ENCODE measurements at places on chromosomes 6 and 20.

DNA sequence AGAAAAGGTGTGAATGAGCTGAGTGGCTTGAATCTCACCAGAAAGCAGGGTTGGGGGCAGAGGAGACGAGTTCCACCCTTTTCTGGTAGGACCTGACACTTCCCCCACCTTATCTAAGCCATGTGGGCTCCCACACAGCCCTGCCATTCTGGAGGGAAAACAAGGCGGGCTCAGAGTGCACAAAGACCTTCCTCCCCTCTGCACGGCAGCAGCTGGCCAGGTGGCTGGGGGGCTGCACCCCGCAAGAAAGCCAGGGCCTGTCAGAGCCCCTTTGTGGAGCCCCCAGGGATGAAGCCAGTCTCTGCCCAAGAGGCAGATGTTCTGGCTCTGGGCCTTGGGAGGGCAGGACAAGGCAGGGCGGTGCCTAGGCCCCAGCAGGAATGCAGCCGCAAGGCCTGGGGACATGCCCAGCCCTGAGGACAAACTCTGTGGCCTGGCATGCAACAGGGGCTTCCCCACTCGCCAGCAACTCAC, 48.4 kb upstream of the DSN1 start:
- DNase-seq = no peak

DNA sequence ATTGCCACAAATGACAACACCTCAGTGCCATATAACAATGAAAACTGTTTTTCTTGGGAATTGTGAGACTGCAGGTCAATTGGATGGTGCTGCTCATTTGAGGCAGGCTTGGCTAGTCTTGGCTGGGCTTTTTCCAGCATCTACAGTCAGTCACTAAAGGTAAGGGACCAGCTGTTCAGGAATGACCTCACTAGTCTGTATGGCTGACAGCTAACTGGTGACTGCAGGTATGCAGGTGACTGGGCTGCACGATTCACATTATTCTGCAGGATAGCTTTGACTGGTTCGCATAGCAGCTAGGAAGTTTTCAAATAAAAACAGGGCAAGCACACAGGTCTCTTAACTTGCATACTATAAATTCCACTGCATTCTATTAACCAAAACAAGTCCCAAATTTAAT, 22.1 kb upstream of the HMGCLL1 start:
- DNase-seq = no peak

- DNase-seq = no peak
Observed at GRCh38 chr20:34495916-34496315, 20.3 kb upstream of the DYNLRB1 start.

- DNase-seq = no peak
Observed at GRCh38 chr20:49821870-49822331, 9.3 kb downstream of the SLC9A8 start.

DNA sequence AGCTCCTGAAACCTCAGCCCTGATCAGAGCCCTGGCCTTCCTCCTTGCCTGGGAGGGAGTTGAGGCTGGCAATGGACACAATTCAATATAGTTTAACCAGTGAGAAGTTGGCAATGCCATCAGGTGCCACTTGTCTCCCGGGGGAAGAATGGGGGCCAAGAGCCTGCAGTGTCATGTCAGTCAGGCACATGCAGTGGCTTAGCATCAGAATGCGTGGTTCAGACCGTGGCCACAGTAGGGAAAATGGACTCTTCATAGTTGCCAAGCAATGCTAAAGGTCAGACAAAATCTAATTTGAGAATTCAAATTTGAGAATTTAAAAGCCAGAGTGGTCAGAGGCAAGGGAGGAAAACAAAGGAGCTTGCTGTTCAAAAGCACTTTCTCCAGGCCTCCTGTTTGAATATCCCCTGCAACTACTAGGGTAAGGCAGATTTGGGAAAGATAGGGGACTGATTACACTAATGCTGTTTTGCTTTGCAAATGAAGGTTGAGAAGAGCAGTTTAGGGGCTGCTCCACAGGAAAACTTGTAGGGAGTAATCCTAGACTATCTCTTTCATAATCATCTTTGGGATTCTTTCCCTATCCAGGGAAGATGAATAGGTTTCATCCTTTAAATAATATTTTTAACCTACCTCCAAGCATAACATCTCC, 33.1 kb upstream of the CLIC5 start:
- no peak for DNase-seq

DNA sequence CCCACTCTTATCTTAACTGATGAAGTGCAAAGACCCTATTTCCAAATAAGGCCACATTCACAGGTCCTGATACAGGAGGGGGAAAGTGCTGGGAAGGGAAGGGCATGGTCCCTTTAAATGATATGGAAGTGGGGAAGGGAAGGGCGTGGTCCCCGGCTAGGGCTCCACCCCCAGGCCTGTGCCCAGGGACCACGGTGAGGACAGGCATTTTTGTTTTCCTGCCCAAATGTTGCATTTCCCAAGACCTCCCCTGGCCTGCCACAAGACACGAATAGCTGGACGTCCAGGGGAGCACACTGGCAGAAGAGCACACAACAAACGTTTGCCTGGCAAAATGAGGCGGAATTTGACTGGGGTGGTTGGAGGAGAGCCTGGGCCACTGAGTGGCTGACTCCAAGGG, 16.1 kb upstream of the HFE start:
- peak; percentile 27 for DNase-seq

- DNase-seq = no peak
Observed at GRCh38 chr6:158417760-158418098, 105.5 kb downstream of the TULP4 start.

DNA sequence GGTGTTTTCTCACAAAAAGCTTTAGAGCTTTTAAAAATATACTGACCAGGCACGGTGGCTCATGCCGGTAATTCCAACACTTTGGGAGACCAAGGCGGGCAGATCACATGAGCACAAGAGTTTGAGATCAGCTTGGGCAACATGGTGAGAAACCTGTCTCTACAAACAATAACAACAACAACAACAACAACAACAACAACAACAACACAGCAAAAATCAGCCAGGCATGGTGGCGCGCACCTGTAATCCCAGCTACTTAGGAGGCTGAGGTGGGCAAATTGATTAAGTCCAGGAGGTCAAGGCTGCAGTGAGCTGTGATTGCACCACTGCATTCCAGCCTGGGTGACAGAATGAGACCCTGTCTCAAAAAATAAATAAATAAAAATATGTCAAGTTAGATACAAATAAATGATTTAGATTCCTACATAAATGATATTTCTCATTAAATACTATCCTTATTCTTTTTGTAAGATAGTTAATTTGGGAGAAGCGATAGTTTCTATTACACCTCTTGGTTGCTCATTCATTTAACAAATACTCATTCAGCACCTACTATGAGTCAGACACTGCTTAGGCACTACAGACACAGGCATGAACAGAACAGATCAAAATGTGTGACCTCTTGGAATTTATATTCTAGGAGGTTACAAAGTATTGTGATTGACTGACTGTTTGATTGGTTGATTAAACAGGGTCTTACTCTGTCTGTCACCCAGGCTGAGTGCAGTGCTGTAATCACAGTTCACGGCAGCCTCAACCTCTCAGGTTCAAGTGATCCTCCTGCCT, 83.5 kb upstream of the BEND3 start:
- no peak for DNase-seq
